ENCODE measurements at places on chromosomes 3 and 15.

DNA sequence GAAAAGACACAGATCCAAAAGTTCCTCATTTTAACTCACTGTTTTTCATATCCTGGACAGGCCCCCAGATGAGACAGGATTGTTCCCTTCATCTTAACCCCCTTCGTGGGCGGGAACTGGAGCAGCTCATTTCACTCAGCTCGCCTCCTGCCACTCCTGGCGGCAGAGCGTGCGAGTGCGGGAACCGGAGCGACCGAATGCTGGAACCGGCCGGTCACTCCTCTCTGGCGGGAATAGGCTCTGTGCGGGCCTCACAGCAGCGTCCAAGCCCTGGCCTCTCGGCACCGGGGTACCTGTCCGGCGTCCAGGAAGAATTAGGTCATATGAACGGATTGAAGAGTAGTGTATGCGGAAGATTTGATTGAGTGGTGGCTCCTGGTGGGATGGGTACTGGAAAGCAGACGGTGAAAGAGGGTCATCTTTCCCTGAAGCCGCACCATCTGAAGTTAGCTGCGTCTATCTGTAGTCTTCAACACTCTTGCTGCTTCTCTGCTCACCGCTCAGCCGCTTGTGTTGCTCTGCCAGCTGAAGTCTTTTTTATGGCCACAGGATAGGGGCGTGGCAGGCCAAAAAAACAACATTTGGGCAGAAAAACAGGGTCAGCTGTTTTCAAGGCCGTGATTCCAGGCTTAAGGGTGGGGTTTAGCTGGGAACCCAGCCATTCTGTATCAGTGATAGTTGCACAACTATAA lies 42.3 kb upstream of the FXR1 start:
- DNase-seq = no peak

DNA sequence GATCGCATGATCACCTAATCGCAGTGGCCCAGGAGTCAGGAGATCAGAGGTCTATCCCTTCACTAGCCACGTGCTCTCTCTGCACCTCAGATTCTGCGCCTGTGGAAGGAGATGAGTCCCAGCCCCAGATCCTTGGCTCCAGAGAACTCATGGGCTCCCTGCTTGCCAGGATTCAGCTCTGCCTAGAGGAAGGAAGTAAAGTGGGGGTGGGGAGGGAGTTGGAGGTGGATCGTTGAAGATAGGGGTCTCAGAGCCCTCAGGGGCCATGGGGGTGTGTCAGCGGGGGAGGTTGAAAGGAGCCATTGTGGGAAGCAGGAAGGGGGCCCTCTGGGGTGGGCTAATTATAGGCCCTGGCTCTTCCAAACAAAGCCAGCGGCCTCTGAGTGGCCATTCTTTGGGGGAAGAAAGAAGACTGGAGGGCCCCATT lies 11.3 kb upstream of the STRA6 start:
- no peak for DNase-seq

GRCh38 chr3:52218026-52218425 lies 7.4 kb downstream of the TLR9 start:
- DNase-seq = no peak

GRCh38 chr3:23094890-23095462 lies 108.2 kb upstream of the UBE2E2 start:
- DNase-seq = no peak

GRCh38 chr15:96132126-96132525 lies 198.4 kb upstream of the NR2F2 start:
- no peak for DNase-seq

- DNase-seq = no peak
These were observed 25.5 kb downstream of the RARB start for GRCh38 chr3:25453619-25454004.
